ENCODE measurements at places on chromosomes 4 and X. TPM values are rescaled to one million over a fixed set of nuclear protein-coding genes. Genes with fewer than 3 reads are reported as not detected.
A peak's percentile ranks its signal among the peaks of the same experiment; 100 is the strongest.

DNA sequence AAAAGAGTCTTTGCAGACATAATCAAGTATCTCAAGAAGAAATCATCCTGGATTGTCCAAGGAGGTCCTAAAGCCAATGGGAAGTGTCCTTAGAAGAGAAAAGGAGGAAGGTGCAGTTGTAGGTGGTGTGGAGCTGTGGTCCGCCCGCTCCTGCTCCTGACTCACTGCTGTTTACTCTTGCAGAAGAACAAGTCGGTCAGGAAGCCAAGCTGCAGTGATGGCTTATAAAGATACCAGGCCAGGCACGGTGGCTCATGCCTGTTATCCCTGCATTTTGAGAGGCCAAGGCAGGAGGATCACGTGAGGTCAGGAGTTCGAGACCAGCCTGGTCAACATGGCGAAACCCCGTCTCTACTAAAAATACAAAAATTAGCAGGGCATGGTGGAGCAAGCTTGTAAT lies 66.4 kb upstream of the ATP6AP2 start:
- DNase-seq, result no peak

- DNase-seq, result no peak
Measured at GRCh38 chrX:111444881-111445280, 32.9 kb upstream of the DCX start.

DNA sequence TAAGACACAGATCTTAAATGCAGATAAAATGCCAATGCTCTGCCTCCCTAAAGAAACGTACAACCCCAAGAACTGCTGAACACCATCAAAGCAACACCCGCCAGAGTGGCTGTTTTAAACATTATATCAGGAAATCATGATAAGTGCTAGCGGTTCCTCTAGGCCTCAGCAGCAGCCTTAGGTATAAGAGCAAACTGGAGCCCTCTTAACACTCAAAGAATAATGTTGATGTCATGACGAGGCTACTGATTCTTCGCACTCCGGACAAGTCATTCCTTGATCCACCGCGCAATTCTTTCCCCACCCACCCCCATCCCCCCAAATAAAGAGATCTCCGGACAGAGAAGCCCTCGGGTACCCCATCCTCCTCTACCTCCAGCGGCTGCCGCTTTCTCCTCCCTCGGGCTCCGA lies 507 bp downstream of the LIN54 start:
- no peak for DNase-seq

- no peak for DNase-seq
Measured at GRCh38 chrX:48800574-48801279, 1.1 kb upstream of the HDAC6 start.

GRCh38 chr4:123924536-123924935 lies 527.9 kb downstream of the SPRY1 start:
- DNase-seq, result no peak

DNA sequence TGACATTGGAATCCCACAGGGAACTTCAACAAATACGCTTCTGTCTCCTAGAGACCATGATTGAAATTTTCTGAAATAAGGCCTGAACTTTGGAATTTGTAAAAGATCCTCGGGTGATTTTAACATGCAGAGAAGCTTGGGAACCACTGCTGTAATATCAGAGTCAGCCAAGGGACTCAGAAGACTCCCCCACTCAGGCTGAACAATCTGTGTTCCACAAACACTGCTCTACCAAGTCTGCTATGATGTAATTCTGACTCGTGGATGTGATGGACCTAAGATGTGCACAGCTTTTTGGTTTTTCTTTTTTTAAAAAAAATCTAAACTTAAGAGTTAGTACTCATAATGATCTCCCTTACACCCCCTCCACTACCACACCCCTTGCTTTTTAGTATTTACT lies 26.0 kb downstream of the LRP2BP start:
- no peak for DNase-seq

DNA sequence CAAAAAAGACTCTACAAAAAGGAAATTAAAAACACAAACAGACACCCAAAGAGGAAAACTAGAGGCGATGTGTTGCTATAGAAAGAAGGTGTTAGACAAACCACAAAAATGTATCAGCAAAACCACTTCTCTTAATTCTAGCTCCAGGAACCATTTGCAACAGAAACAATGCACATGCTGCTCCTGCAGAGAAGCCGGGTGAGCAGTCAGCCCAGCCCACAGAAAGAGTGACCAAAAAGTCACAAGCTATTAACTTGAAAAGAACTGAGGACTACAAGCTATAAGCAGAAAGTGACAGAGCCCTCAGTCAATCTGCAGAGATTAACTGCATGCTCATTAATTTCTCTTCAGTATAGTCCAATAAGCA lies 96.2 kb upstream of the KLHL13 start:
- DNase-seq, result no peak

GRCh38 chr4:185395238-185395955 lies at the start of gene LRP2BP:
LRP2BP (minus strand) TSS chr4:185395924; CDS start chr4:185378186, 17,738 bp downstream.
- DNase-seq, result no peak

DNA sequence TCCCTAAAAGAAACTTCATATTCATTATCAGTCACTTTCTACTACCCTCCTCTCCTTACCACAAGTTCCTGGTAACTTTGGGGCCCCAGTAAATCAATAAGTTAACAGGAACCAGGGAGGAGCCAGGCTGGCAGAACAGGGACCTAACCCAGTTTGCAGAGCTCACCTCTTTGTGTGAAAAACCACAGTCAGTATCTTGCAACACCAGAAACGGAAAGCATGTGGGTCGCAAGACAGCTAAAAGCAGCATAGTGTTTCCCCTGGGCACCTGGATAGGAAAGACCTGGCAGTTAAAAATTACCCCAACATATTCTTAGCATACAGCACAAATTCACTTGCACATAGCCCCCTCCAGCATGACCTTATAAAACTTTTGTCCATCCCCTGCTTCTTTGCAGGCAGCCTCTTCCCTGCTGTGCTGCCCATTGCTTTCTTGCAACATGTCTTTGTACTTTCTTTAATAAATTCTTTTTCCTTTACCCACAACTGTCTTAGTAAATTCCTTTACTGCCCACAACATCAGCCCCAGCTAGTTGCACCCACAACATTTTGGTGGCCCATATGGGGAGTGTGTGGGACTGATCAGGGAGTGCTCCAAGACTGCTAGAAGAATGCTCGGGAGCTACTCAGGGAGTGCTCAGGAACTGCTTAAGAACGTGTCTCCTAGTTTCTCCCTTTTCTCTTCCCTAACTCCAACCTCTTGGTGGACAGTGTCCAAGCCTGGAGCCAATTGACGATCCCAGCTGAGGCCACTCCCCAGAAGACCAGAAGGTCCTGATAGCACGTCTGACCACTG lies 83.4 kb downstream of the MSN start:
- peak; percentile 42 for DNase-seq

SPCS3 gene
- 41.8 TPM for total RNA-seq

GRCh38 chrX:108511721-108512120 lies 72.1 kb downstream of the COL4A5 start:
- no peak for DNase-seq

RELL1 gene
- total RNA-seq, result 78.4 TPM

- no peak for DNase-seq
Measured at GRCh38 chr4:170697045-170697444, 607.3 kb upstream of the AADAT start.

DNA sequence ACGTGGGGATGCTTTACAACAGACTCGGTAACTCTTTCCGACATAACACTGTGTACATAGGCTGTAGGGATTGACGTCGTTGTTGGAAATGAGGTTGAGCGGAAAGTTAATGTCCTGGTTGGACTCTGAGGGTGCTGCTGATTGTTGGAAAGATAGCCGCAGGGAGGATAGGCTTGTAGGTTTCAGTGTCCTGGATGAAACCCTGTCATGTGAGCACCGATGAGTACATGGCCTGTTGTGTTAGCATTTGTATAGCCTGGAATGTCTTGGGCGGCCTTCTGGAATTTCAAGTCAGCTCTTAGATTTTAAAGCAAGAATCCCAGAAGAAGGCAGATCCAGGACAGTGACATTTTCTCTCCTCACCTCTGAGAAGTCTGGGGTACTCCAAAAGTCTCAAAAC lies 63.3 kb downstream of the TBC1D14 start:
- DNase-seq, result no peak

- DNase-seq, result no peak
Measured at GRCh38 chrX:16075087-16075486, 48.3 kb upstream of the GRPR start.

- DNase-seq, result no peak
Measured at GRCh38 chr4:92524131-92524530, 220.4 kb downstream of the GRID2 start.

- DNase-seq, result no peak
Measured at GRCh38 chr4:161920304-161921052, 243.3 kb downstream of the FSTL5 start.

DNA sequence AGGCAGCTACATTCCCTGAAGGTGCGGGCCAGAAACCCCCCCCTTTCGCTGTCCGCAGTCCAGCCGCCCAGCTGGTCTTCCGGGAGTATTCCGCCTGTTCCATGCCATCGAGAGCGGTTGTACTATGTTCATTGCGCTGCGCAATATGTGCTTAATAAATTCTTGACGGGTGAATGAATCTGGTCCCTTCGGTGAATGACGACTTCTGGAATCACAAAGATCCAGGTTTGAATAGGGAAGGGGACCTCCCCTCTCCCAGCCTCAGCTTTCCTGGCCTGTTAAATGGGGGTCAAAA lies 777 bp upstream of the TFE3 start:
- no peak for DNase-seq

DNA sequence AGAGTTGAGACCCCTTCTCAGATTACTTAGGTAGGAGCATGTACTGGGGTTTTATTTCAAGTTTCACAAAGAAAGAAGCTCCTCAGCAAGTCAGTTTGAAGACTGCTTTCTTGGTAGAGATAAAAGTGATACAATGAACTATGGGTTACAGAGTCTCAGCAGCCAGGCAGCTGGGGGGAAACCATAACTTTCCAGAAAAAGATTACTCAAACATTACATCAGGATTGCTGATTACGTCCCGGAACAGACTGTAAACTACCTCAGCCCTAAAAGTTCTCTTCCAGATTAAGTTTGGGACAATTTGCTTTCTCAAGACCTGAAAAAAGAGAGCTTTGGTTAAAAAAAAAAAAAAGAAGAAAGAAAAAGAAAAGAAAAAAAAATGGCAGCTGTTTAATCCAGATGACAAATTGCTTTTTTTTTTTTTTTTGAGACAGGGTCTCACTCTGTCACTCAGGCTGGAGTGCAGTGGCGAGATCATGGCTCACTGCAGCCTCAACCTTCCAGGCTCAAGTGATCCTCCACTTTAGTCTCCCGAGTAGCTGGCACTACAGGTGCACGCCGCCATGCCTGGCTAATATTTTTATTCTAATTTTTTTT lies 16.6 kb downstream of the SAT1 start:
- no peak for DNase-seq

FAM9B gene
- not detected for total RNA-seq

GRCh38 chrX:11196476-11196875 lies 85.3 kb downstream of the HCCS start:
- no peak for DNase-seq

YY2 gene
- total RNA-seq, result 1.9 TPM

GRCh38 chrX:132728296-132728695 lies 230.1 kb downstream of the HS6ST2 start:
- no peak for DNase-seq

ADGRL3 gene
- 1.8 TPM for total RNA-seq

GRCh38 chr4:122588453-122589238 lies 32.2 kb downstream of the IL21 start:
- DNase-seq, result no peak

GRCh38 chrX:44042116-44042515 lies 68.9 kb upstream of the NDP start:
- no peak for DNase-seq

DNA sequence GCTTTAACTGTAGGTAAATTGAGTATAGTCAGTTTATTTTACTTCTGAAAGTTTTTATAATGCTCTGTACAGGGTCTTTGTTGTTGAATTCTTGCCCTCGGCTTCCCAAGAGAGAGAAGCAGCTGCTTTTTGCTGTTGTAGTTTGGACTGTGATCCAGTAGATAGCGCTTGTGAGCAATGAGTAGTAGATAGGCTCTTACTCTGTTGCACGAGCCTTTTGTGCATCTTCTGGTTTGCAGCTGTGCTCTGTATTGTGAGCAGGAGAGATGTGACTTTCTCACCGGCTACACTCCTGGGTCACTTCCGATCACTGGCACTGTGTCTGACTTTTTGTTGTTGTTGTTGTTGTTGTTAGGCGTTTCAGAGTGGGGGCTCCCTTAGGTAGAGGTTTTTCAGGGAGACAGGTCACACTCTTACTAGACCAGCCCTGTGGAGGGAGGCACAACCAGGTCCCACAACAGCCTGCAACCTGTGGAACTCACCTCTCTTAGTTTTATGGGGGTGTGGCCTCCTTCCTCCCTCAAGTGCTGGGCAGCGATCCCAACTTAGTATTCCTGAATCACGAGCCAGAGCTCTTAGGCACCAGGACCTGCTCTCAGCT lies 822.1 kb upstream of the GALNTL6 start:
- DNase-seq, result no peak

RIBC1 gene
- total RNA-seq, result 0.93 TPM

NUP62CL gene
- 1.6 TPM for total RNA-seq

GRCh38 chrX:120213438-120214265 lies 37.0 kb upstream of the ZBTB33 start:
- DNase-seq, result no peak

- DNase-seq, result no peak
Measured at GRCh38 chr4:176077561-176077960, 11.9 kb downstream of the WDR17 start.

- no peak for DNase-seq
Measured at GRCh38 chrX:139739138-139739537, 31.2 kb upstream of the MCF2 start.

SPANXN4 gene
- not detected for total RNA-seq

ARHGAP4 gene
- total RNA-seq, result 12.7 TPM

PPEF2 gene
- not detected for total RNA-seq

- no peak for DNase-seq
Measured at GRCh38 chrX:19752043-19752442, 135.4 kb downstream of the SH3KBP1 start.

DNA sequence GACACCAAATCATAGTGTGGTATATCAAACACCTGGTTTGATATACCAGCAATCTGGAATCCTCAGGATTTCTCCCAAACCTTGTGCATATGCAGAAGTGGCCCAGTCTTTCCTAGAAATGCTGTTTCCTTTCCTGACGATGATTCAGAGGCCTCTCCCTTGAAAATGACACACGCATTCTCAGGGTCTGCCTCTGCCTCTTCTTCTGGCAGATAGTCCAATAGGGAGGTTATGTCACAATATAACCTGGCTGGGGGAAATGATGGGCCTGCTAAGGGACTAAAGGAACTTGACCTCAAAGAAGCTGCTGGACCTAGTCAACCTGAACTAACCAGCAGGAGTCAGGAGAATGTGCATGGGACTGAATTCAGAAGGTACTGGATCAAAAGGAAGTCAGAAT lies 435.2 kb downstream of the IDS start:
- no peak for DNase-seq

MAGEC1 gene
- total RNA-seq, result not detected

Measured in lower leg skin (tissue), 4 donors.